ENCODE measurements at places on chromosomes 12 and 14.

GRCh38 chr12:116137318-116137717 is 140.2 kb downstream of the MED13L start:
- no peak for DNase-seq

- DNase-seq: no peak
Observed at GRCh38 chr14:75549169-75549568, 26.9 kb downstream of the BATF start.

DNA sequence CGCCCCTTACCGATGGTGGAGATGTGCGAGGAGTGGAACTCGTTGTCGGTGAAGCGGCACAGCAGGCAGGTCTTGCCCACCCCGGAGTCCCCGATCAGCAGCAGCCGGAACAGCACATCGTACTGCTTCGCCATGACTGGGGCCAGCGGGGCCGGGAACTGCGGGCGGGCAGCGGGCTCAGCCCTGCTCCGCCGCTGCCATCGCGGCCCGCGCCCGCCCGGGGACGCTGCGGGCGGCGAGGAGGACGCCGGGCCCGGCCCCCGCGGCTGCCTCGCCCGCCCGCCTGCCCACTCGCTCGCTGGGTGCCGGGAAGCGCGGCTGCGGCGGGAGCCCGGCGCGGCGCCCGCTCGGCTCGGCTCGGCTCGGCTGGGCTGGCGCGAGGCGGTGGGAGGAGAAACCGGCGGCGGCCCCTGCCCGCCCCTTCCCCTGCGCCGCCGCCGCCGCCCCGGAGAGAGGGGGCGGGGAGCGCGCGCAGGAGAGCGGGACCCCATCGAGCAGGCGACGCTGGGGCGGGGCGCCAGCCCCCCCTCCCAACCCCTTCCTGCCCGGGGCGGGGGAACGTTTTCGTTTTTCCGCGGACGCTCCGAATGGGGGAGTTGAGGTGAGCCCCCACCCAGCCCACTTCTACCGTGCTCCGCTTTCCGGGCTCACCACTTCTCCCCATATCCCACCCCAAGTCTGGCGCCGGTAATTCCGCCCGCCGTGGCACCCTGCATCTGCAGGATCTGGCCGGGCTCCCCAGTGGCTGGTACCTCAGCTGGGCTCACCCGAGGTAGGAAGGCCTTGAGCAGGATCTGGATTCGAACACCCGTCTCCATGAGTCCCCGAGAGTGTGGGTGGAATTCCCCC is at the start of gene RAB15:
RAB15 (minus strand) TSS at position 394 of the 849 bp plus-strand sequence; CDS start at position 134, 260 bp downstream.
- DNase-seq: no peak

DNA sequence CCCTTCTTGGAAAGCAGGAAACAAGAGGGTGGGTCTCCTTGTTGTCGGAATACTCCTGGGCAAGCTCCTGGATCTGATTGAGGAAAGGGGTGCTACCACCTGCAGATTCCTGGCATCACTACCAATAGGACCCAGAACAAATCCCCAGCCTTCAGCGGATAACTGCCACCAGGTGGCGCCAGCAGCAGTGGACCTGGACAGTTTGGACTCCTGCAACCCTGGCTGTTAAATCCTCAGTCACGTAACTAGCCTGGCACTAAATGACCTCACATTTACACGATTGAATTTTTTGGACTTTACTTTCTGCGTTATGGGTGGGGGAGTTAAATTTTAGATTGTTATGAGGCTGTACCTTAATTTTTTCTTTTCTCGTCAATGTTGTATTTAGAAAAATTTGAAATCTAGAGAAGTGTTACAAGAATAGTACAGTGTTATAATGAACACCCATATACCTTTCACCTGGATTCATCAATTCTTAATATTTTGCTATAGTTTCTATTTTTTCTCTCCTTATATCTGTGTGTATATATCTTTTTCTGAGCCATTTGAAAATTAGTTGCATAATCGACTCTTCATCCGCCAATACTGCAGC is 95.6 kb downstream of the GAS2L3 start:
- DNase-seq: peak; percentile 77

GRCh38 chr12:51098611-51099010 is 15.2 kb upstream of the CSRNP2 start:
- no peak for DNase-seq

GRCh38 chr14:20789230-20789813 is 8.3 kb downstream of the RNASE6 start:
- DNase-seq: no peak

- DNase-seq: peak; percentile 10
Observed at GRCh38 chr12:54159140-54159539, 29.6 kb downstream of the SMUG1 start.

DNA sequence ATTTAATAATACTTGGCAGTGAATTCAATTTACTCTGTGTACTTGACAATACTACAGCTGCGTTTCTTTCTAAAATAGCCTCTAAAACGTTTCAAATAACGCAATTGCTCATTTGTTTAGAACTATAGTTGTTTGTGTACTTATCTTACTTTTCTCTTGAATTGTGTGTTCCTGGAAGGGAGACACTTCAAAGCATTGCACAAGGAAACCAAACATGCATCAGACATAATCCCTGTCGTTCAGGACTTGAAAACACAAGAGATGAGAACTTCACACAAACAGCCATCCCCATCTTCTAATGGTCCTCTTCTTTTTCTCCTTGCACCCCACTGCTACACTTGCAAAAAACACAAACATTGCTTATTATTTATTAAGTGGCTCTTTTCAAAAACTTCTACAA is 38.5 kb downstream of the PTGER2 start:
- DNase-seq: no peak

DNA sequence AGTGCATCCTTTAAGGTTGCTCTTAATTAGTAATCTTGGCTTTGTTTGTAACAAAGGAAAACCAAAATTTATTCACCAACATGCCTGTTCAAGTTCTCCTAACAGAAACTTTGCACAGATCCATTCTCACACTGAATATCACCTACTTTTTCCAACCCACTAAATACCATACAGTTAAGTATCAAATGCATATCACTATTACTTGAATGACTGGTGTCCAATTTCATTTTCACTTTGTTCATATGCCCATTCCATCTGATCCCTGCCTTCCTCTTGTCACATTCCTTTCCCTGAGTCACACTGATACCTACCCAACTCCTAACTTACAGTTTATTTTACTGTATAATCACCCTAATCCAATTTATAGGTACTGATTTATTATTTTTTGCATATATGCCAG is 286.4 kb downstream of the NELL2 start:
- DNase-seq: no peak

DNA sequence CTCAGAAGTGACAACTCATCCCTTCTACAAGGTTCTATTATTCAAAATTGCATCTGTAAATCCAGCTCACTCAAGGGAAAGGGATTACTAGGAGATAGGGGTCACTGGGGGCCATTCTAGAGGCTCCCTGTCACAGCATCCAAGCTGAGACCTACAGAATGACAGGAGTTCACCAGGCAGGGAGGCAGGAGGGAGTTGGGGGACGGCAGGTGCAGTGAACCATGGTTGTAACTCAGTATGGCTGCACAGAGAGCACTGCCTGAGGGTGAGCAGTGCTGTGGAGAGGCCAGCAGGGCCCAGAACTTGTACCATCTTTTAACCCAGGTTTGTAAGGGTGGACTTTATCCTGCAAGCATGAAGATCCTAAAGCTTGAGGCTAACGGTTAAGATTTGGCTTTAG is 37.9 kb upstream of the SINHCAF start:
- no peak for DNase-seq

GRCh38 chr14:72544615-72545387 is 349.1 kb downstream of the DPF3 start:
- no peak for DNase-seq

GRCh38 chr12:106804668-106805067 is 30.2 kb downstream of the RIC8B start:
- no peak for DNase-seq

- no peak for DNase-seq
Observed at GRCh38 chr12:95164656-95165055, 52.6 kb downstream of the FGD6 start.

GRCh38 chr14:104595116-104595675 is 9.4 kb downstream of the TMEM179 start:
- no peak for DNase-seq

GRCh38 chr12:50188241-50188781 is 21.1 kb upstream of the CERS5 start:
- DNase-seq: no peak

GRCh38 chr14:100282766-100283419 is 23.4 kb downstream of the SLC25A29 start:
- no peak for DNase-seq

GRCh38 chr12:106275458-106275857 is 27.1 kb upstream of the TCP11L2 start:
- DNase-seq: no peak

- DNase-seq: no peak
Observed at GRCh38 chr12:15939111-15939510, 28.0 kb downstream of the DERA start.

- DNase-seq: no peak
Observed at GRCh38 chr12:32906399-32907165, 10.0 kb upstream of the PKP2 start.

- DNase-seq: no peak
Observed at GRCh38 chr14:105120056-105120455, 48.5 kb downstream of the JAG2 start.

- no peak for DNase-seq
Observed at GRCh38 chr12:92055877-92056276, 89.8 kb downstream of the BTG1 start.

GRCh38 chr12:111312016-111312415 is 56.9 kb downstream of the PHETA1 start:
- DNase-seq: no peak

DNA sequence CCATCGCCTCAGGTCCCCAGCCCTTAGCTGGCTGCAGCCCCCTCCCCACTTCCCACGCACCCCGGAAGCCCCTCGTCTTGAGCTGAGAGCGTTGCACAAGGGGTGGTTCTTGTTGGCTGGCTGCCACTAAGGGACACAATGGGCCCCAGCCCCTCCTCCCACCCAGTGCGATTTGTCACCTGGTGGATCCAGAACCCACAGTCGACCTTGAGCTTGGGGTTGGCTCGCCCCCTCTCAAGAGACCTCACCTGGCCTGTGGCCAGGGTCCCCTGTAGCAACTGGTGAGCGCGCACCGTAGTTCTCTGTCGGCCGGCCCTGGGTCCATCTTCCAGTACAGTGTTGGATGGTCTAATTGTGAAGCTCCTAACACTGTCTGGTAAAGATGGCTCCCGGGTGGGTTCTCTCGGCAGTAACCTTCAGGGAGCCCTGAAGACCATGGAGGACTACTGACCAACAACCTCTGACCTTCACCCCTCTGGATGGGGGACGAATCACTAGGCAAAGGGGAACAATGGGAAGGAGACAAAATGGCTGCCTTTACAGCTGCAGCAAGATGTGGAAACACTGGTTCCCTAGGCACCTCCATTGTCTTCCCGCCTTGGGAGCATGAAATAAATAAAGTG is 6.6 kb downstream of the PHB2 start:
- no peak for DNase-seq

DNA sequence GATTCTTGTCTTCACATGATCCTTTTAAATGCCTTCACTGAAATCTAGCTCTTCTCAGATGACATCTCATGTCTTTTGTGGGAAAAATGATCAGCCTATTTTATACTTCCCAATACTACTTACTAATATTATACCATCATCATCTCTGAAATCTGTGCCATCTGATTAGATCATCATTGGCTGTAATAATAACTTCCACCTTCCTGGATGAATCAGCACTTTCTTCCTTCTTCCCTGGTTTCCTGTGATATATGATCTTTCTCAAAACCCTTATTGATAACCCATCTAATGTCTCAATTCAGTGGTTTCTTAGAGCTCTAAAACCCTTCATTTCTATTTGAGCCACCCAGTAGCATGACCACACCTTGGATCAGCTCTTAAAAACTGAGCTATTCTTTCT is 30.9 kb downstream of the GPR137C start:
- no peak for DNase-seq

GRCh38 chr12:74900232-74900631 is 309.4 kb downstream of the KCNC2 start:
- no peak for DNase-seq

GRCh38 chr12:48054955-48055821 is 50.7 kb downstream of the SENP1 start:
- DNase-seq: no peak

GRCh38 chr12:47903151-47903611 is 1.6 kb downstream of the VDR start:
- peak; percentile 52 for DNase-seq

DNA sequence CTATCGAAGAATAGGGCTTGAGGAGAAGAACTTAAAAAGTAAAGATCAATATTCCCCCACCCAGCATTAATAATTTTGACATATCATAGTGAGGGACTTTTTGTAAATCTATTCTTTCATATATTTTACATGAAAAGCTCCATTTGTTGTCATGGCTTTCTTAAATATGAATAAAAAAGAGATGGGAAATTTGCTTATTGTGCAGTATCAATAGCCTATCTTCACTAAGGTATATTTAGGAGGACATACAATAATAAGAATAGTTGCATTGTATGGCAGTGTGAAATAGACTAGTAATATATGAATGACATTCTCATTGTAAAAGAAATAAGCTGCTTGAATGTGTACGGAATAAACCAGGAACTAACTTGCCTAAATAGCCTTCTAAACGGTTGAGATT is 5.5 kb upstream of the TCP11L2 start:
- no peak for DNase-seq

DNA sequence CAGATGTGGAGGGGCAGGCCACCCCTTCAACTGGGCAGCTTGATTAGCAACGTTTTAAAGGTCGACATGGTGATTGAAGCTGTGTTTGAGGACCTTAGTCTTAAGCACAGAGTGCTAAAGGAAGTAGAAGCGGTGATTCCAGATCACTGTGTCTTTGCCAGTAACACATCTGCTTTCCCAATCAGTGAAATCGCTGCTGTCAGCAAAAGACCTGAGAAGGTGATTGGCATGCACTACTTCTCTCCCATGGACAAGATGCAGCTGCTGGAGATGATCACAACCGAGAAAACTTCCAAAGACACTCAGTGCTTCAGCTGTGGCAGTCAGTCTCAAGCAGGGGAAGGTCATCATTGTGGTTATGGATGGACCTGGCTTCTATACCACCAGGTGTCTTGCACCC is 23.9 kb upstream of the AICDA start:
- DNase-seq: no peak

- DNase-seq: no peak
Observed at GRCh38 chr14:99945732-99946651, 119.2 kb upstream of the EVL start.

DNA sequence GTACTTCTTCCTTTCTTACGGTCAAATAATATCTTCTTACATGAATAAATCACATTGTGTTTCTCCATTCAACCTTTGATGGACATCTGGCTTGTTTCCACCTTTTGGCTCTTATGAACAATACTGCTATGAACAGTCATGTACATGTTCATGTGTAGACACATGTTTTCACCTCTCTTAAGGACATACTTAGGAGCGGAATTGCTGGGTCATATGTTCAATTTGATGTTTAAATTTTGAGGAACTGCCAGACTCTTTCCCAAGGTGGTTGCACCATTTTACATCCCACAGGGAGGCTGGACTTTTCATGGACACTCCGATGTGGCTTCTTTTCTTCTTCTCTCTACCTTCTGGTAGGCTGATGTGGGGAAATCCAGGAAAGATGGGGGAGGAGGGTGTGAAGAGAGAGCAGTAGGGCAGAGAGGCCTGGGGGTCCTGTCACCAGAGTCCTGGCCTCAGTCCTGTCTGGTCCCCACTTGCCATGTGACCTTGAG is 16.8 kb downstream of the LGMN start:
- no peak for DNase-seq

GRCh38 chr12:114767906-114768722 is 84.1 kb upstream of the TBX3 start:
- DNase-seq: no peak
